ENCODE measurements at places on chromosomes 3 and 15. TPM values are rescaled to one million over a fixed set of nuclear protein-coding genes. Genes with fewer than 3 reads are reported as not detected.

DNA sequence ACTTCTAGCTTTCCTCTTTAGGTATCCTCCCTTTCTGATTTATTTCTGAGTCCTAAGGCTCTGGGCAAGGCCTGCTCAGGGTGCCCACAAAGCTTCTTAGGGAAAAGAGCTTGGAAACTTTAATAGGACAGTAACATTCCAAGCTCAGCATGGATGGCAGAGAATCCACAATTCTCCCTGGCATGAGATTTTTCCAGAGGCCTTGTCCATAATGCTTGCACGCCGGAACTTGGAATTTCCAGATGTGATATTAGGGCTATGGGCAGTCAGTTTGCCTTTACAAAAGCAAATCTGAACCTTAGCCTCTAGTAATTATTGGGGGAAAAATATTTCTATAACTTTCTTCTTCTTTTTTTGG is 139.0 kb upstream of the RBMS3 start:
- DNase-seq, result no peak

PRR20G gene
- not detected for total RNA-seq

DNA sequence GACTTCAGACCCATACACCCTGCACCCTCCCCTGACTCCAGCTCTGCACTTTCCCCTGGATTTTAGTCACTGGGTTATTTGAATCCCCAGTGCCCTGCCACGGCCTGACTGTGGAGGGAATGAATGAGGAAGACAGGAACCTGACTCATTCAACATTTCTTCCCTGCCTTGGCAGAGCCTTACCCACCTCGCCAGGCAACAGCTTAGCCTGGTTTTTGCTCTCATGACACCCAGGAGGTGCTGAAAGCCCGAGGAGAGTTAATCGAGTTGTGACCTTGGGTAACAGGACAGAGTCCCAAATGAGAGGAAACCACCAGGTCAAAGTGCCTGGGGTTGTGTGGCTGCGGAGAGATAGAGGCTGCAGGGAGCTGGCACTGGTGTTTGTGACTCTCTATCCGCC is 128.3 kb downstream of the SMAD6 start:
- peak; percentile 57 for DNase-seq

- no peak for DNase-seq
These were observed 4.1 kb upstream of the RARB start for GRCh38 chr3:25423780-25424588.

DNA sequence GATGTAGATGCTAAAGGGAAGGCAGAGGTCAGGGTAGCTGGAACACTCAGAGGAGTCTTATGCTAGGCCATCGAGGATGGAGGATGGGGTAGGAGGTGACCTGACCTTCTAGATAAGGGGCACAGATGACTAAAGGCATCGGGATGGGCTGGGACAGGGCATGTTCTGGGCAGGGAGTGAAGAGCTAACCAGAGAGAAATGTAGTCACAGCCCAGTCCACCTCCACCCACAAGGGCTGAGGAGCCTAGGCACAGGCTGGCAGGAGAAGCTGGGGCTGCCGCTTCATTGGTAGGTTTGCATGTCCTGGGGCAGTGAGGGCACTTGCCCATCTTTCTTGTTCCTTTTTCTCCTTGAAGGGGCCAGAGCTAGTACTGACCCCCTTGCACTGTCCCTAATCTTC is 12.6 kb downstream of the CLK3 start:
- no peak for DNase-seq

KIF7 gene
- 2.1 TPM for total RNA-seq

DNA sequence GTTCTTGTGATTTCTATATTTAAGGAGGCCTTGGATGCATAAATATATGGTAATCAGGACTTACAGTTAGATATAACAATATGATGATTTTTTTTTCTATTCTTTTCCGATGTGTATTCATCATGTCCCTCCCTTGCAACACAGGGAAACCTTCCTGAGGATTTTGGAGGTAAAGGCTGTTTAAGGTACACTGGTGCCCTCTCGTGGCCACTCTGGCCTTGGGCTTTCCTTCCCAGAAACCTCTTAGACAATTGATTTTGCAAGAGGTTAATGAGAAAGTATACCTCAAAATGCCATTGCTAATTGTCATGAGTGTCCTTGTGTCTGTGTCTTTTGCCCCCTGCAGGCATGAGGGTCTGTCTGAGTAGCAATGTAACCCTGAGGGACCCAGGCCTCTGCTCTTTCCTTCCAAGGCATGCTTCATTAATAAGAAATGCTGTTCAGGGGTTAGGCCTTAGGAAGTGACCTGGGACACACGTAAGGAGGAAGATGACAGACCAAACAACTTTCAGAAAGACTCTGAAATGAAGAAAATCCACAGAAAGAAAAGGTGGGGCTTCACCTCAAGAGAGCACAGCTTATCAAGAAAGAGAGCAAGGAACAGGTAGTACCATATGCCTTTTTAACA is 70.3 kb upstream of the PPP2R3A start:
- DNase-seq, result peak; percentile 83
